HTR-8/SVneo (cell line): ENCODE measurements at places on chromosomes 2 and 18.

DNA sequence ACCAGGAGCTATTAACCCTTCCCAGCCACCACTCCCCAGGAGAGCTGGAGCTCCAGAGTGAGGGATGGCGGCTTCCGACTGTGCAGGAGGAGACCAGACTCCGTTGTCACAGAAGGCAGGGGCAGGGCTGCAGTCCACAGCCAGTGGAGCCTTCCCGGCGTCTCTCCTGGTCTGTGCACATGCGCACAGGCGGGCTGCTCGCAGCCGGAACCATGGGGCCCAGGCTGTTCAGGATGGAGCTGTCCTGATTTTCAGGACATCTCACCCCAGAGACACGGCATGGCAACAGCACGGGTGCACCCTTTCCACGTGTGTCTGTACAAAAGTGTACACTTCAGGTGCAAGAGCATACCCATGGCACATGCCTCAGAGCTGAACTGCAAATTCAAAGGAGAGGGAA, 28.9 kb downstream of the EIPR1 start:
- DNase-seq: no peak

GRCh38 chr2:238438856-238439849, 12.4 kb downstream of the ASB1 start:
- peak; percentile 81 for DNase-seq

DNA sequence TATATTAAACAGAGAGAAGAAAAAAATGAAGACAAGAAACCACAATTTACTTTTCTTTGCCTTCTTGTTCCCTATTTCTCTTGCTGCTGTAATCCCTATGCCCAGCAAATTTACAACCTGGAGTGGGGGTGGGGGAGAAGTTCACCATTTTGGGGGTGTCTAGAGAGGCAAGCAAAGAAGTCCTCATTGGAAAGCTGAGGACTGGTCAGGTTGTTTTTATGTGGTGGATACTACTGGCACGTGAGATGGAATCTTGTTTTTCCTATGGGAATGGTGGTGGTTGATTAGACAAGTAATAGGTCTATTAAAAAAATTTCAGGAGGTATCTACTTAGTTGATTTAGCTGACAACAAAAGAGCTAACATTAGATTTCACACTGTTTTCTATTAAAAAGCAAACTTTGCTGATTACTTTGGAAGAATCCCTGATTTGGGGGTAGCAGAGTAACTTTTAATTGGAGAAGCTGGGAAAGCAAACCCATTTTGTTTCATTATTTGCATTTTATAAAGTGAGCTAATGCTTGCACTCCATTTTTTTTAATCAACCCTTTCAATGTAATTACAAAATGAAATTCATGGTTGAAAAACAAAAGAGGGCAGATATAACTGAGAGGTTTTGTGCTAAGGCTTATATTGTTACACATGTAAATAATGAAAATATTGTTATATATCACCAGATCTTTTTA, 6.0 kb downstream of the POU3F3 start:
- no peak for DNase-seq

DNA sequence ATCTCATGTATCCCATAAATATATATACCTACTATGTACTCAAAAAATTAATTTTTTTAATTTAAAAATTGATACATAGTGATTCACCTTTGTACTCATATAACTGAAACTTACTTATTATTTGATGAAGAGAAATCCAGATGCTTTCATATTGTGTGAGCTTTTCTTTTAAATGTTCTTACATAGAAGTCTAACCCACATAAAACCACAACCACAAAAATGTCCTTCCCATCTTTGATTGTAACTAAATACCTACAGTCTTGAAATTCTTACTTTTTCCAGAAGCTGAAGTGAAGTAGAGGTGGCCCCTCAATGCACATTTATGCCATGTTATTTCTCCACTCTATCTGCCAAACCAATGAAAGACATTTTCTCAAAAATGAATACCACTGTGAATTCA, 117.9 kb upstream of the COL5A2 start:
- DNase-seq: no peak

GRCh38 chr18:70234667-70235459, 29.4 kb upstream of the RTTN start:
- no peak for DNase-seq

- DNase-seq: no peak
Measured at GRCh38 chr2:203759690-203760365, 53.4 kb downstream of the CD28 start.

- DNase-seq: no peak
Measured at GRCh38 chr2:46020416-46020815, 276.8 kb upstream of the EPAS1 start.

DNA sequence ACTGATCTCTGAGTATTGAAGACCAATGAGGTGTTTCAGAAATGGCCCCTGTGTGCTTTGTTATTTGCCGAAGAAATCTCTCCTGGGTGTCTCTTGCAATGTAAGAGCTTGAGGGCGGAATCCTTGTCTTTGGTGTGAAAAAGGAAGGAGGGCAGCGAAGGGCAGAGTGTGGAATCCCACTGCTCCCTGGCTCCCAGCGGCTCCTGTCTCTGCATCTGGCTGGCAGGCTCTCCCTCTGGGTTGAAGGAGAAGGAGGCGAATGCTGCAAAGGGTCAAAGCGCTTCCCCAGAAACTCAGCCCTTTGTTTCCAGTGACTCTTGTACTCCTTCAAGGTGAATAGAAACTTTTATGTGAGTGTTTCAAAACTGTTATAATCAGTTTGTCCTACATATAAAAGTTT, 457.5 kb downstream of the CNTNAP5 start:
- no peak for DNase-seq

DNA sequence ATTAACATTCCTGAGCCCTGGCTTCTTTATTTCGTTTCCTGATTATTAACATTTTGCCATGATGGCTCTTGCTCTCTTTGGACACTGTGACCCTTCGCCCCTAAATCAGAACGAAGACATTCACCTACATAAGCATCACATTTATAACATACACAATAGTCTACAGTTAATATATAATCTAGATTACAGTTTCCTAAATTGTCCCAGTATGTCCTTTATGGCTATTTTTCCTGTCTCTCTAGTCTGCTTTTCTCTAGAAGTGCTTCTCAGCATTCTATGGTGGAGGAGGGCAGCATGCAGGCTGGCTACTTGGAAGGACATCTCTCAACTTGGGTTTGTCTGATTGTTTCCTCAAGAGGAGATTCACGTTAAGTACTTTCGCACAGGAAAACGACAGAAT, 49.9 kb downstream of the FAM210A start:
- no peak for DNase-seq

GRCh38 chr2:63051042-63051794, 588 bp downstream of the OTX1 start:
- DNase-seq: no peak

DNA sequence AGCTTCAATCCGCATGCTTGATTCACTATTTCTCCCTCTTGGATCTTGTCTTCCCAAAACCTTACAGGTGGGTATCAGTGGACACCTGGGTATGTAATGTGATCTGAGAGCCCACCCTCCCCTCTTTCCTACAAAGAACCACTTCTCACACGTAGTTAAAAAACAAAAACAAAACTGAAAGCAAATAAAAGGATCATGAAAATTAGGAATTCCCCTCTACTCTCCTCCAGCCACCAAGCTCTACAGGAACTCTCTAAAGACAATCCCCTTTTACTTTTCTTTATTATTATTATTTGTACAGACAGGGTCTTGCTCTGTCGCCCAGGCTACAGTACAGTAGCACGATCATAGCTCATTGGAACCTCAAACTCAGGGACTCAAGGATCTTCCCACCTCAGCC, 40.8 kb upstream of the MYO1B start:
- DNase-seq: no peak

DNA sequence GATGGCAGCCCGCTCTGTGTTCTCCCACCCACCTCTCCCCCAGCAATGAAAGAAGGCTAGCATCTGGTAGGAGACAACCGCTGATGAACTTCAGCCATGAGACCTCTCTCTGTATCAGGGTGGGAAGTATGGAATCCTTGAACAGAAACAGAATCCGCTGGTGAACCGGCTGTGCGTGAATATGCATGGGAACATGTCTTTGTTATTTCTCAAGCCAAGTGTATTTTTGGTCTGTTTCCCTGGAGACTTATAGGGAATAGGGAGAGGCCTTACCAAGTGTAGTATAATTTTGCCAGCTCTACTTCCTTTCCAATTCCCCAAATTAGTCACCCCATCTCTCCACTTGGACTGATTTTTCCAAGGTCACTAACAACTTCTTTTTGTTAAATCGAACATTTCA, 30.1 kb downstream of the WNT10A start:
- no peak for DNase-seq

DNA sequence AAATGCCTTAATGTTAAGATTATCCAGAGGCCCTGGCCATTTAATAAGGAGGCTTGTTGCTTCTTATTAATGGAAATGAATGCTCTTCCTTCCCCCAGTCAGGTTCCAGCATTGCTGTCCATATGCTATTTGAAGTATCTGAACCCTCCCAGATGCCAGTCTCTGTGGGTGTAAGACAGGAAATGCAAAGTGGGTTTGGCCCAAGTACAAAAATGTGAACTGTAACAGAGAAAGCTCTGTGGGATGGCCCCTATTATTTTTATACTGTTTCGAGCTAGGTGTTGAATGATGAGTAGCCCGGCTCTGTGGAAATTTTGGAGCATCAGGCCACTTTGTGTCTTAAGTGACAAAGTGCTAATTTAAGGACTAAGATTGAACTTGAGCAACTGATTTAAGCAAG, 141.0 kb downstream of the UXS1 start:
- DNase-seq: peak; percentile 71

DNA sequence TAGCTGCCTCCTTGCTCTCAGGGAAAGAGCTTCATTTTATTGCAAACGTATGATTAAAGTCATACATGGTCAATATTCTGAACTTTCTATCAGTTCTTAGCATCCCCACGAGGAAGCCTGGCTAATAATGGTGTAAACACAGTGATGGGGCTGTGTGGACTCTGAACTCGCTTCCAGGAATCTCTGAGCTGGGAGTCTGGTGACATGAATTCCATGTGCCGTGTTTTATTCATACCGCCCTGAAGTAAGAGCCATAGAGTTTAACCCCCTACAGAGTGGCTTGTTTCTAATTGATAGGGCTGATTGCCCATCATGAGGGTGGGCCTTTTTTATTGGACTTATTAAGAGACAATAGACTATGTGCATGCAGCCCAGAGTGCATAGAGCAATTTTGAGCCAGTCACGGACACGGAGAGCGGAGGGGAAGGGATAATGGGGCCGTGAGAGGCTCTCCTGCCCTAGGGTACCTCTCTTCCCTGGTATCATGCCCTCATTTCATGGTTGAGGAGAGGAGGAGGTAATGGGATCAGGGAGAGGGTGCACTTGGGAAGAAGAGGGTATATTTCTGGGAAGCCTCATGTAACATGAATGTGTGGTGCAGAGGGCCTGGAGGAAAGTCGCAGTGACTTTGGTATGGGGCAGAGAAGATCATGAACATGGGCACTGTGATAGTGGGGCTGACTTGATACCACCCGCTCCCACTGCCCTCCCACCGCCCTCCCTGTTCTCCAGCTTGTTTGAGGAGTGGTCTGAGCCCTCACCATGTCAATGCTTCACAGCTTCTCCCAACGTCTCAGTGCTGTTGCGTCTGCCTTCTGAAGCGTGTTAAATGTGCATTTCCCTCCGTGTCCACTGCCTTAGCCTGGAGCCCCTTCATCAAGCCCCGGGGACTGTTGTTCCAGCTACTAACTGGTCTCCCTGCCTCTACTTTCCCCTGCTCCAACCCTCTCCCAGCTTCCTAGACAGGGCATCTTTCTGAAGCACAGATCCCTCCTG, 73.2 kb downstream of the IL1R2 start:
- no peak for DNase-seq

DNA sequence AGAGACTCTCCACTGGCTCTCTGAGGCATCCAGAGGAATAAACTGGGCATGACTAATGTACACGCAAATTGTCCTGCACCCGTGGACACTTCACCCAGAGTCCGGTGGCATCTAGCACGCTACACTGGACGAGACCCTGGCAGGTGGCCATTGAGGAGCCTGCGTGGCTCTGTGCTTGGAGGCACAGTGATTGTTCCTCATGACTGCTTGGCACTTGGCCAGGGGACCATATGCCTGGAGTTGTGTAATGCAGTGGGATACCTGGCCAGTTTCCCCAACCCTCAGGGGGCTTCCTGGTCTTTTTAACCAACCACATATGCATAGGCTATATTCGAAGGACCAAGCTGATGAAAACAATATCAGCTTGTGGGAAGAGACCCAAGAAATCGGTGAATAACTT, 66.6 kb downstream of the MTCL1 start:
- DNase-seq: no peak

DNA sequence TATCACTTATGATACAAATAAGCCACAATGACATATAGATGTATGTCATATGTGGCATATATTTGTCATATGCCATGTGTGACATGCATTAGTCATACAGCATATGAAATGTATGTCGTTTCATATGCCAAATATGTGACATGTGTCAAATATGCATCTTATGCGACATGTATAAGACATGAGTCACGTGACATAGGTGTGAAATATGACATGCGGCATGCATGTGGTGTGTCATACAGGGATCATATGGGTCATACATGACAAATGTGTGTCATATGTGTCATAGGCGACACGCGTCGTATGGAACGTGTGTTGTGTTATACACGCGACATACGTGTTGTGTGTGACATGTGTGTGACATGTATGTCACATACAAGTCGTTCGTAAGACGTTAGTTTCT, 2154.0 kb upstream of the PIK3C3 start:
- no peak for DNase-seq

DNA sequence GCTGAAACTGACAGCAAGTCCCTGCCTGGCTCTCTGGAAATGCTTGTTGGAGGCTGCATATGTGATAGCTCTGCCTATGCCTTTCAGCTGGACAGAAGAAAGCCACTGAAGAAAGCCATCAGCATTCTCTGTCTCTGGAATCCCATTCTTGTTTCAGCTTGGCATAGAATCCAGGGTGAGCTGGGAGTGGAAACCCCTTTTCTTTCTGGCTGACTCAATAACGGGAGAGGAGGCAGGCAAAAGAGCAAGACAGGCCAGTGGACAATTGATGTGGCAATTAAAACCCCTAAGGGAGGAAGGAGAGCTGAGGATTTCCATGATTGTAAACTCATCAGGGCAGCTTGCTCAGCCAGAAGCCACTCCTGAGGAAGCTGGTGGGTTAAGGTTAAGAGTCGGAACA, 208.1 kb downstream of the CLIP4 start:
- no peak for DNase-seq

DNA sequence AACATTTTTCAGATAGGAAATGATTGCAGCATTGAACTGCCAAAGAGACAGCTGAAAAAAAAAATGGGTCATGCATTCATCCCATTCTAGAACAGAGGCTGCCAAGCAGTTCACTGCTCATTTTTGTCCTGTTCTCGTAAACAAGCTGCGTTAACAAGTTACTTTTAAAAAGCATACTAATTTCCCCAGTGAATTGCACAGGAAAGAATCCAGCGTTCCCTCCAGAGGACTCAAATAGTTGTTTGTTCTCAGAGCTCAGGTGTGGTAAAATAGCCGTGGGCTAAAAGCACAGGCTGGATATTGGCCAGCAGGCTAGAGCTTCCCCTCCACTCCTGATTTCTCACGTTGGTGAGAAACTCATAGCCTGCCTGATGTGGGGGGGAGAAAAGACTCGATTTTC, 76.1 kb upstream of the AQP4 start:
- no peak for DNase-seq

- DNase-seq: peak; percentile 27
Measured at GRCh38 chr2:174577967-174578589, 19.5 kb downstream of the WIPF1 start.

- DNase-seq: no peak
Measured at GRCh38 chr2:218281449-218281848, 10.9 kb downstream of the TMBIM1 start.

- DNase-seq: no peak
Measured at GRCh38 chr18:35409911-35410310, 32.8 kb upstream of the ZNF396 start.
